ENCODE measurements at places on chromosomes 1 and 21.

- no peak for DNase-seq
Observed at GRCh38 chr1:160576884-160577283, 2.4 kb downstream of the CD84 start.

DNA sequence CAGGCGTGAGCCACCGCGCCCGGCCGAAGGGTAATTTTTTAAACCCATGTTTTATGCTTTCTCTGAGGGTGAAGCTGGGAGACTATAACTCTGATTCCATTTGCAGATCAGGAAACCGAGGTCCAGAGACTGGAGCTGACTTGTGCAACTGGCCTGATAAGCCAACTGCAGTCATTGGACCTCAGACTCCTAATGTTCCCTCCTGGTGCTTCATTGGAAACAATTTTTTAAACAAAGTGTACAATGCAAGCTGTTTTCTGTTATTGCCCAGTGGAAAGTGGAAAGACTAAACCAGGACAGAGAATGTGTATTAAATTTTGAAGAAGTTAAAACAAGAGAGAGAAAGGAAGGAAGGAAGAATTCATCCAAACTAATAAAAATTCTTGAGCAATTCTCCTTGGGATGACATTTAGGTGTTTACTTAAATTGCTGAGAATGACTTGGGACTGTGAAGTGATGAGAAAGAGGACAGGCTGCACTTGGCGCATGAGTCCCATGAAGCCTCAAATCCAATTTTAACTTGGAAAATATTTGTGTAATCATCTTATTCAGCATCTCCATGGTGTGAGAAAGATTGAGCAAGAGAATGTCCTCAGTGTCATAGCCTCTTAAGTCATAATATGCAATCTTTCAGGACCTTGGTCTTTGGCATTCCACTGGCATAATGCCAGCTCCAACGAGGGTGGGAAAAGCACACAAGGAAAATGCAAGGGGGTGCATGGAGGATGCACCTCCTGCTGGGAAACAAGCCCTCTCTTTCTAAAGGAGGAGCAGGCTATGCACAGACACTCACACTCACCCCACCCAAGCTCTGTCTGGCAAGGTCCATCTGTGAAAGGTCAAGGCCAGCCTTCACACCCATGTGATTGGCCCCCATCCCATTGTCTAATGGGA lies 342.0 kb downstream of the SIPA1L2 start:
- DNase-seq: no peak

GRCh38 chr1:246139745-246140182 lies 367.3 kb downstream of the SMYD3 start:
- DNase-seq: no peak

DNA sequence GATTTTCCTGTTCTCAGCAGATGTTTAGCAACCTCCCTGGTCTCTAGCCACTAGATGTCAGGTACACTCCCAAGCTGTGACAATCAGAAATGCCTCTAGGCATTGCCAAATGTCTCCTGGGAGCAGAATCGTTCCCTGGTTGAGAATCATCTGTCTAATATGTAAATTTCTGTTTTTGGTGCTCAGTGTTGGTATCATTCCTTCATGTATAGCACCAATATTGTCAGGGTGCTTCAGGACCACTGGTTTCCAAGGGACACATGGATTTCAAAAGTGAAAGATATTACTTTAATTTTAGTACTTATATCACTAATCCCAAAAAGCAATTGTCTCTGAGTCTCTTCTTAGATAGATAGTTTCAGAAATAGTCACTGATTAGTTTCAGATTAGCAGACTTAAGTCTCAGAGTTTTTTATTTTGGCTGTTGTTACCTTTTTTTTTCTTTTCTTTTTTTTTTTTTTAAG lies 160.1 kb downstream of the PTPRC start:
- no peak for DNase-seq

GRCh38 chr1:46522184-46522968 lies 29.1 kb downstream of the KNCN start:
- DNase-seq: no peak
